ENCODE measurements at places on chromosomes 12 and 14.

GRCh38 chr12:107894589-107894988 lies 120.1 kb downstream of the ASCL4 start:
- DNase-seq: no peak

GRCh38 chr12:572532-572899 lies 90.7 kb downstream of the NINJ2 start:
- DNase-seq: no peak

- no peak for DNase-seq
These were observed 167.1 kb downstream of the TBX5 start for GRCh38 chr12:114238808-114239207.

GRCh38 chr12:71703206-71703605 lies 17.3 kb downstream of the TMEM19 start:
- no peak for DNase-seq

DNA sequence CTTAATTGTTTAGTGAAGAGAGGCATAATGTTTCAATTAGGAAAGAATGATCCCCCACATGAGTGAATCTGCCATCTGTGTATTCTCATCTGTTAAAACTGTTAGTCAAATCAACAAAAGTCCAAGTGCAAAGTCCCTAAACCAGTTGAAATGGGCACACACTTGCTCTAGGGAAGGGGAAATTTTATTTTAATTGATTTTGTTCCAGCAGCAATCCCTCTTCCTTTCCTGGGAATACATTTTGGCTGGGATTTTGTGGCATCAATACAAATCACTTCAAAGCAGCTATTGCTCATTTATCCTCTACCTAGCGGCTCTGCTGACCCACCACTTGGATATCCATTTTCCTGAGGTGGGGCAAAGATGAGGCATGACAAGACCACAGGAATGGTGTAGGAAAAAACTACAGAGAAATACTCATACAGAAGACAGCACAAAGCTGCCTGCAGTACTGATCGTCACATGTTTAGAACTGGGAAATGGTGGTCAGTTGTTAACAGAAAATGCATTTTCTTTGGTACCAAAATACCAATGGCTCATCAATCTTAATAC lies 9.8 kb upstream of the SSTR1 start:
- DNase-seq: no peak

GRCh38 chr14:72809063-72809462 lies 84.8 kb downstream of the DPF3 start:
- no peak for DNase-seq

GRCh38 chr14:69300601-69301221 lies 40.8 kb downstream of the GALNT16 start:
- DNase-seq: no peak

DNA sequence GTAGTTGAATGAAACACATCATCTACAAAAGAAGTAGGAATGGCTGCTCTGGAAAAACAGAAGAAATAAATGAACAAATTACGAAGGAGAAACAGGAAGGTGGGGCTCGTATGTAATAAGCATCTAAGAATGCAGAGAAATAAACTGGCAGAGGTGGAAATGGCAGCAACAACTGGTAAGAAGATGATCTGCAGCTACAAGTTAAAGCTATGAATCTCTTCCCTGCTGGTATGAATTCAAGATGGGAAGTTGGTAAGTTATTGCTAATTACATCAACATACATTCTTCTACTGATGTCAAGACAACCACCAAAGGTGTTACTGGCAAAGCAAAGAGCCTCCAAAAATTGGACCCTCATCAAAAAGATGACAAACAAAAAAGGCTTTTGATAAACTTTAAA lies 59.8 kb downstream of the HECTD4 start:
- DNase-seq: no peak

Data from stimulated activated CD8-positive, alpha-beta memory T cell treated with anti-CD3 and anti-CD28 coated beads, Interleukin-2, amount 100 ng/mL, for 1 hour (primary cell).